ENCODE measurements at places on chromosomes 1 and 21.

DNA sequence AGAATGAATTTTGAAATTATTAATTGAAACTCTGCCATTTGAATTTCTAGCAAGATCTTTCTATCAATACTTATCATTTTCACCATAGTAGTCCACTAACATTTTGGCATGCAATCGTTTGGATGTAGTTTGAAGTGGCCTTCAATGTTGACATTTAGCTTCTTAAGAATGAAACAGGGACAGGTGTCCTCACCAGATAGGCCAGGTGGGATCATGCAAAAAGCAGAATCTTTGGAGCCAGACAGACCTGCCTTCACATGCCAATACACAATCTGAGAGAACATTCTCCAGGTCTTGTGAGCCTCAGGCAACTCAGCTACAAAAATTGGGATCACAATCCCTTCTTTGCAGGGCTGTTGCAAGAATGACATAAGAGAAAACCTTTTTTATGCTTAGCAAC lies 18.3 kb upstream of the HSPA13 start:
- DNase-seq = no peak

DNA sequence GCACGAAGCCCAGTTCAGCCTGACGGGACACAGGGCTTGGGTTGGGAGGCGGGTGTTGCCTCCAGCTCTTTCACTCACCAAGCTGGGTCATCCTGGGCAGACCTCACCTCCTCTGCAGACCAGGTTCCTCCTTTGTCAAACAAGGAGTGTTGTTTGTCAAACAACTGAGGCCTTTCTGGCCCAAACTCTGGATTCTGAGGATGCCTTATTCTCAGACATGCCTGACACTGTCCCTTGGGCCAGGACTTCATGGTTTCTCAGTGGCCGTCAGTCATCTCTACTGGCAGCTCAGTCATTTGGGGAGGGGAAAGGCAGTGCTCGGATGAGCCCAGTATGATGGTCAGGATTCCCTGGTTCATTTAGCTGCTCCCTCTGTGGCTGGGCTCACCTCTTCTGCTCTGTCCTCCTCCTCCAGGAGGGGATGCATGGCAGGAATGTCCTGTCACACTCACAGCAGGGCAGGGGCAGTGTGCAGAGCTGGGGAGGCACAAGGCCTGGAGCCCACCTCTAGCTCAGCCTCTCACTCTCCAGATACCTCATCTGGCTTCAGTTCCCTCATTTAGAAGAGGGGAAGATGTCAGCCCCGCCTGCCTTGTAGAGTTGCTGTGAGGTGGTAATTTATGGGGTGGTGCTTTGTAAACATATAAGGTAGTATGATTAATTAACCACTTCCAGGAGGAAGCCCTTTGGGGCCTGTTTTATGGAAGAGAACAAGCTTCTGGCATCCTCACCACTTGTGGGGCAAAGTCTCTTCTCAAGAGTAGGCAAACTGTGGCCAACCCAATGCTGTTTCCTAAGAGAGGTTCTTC lies 20.6 kb downstream of the SLC2A1 start:
- no peak for DNase-seq

GRCh38 chr1:217189362-217189761 lies 441.5 kb downstream of the GPATCH2 start:
- DNase-seq = no peak

GRCh38 chr21:33871171-33871570 lies 44.4 kb downstream of the ATP5PO start:
- DNase-seq = no peak

DNA sequence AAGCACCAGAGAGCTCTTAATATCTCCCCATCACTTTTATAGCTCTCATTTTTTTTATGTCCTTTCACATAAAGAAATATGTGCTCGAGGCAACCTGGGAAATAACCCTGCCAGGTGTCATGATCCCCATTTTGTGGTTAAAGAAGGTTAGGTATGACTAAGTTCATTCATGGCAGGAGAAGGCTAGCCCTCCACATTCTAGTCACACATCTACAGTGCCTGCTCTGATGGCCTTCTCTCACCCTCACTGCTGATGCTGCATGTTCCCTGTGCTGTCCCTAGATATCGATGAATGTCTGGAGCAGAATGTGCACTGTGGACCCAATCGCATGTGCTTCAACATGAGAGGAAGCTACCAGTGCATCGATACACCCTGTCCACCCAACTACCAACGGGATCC lies 187.5 kb downstream of the TPR start:
- DNase-seq = no peak

- no peak for DNase-seq
Measured at GRCh38 chr1:18641005-18641941, 10.6 kb downstream of the PAX7 start.

DNA sequence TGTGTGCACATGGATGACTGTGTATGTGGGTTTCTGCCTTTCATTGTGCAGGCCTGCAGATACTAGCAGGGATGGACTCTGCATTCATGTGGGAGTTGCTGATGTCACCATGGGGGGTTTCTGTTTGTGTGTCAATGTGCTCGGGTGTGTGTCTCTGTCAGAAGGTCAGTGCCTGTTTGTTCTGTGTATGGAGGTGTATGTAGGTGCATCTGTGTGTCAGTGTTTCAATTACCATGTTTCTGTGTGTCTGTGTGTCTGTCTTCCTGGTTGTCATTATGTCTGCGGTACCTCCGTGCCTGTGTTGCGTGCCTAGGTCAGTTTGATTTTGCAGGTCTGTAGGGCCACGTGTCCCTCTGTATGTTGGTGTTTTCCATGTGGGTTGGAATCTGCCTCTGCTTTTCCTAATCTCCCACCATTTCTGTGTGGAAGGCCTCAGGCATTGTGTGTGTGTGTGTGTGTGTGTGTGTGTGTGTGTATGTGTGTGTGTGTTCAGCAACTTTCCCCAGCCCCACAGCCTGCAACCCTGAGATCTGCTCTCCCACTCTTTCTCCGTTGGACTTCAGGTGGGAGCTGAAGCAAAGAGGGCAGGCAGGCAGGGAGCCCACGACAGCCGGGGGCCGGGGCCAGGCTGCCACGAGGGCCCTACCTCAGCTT lies 36.7 kb upstream of the WASF2 start:
- DNase-seq = no peak

DNA sequence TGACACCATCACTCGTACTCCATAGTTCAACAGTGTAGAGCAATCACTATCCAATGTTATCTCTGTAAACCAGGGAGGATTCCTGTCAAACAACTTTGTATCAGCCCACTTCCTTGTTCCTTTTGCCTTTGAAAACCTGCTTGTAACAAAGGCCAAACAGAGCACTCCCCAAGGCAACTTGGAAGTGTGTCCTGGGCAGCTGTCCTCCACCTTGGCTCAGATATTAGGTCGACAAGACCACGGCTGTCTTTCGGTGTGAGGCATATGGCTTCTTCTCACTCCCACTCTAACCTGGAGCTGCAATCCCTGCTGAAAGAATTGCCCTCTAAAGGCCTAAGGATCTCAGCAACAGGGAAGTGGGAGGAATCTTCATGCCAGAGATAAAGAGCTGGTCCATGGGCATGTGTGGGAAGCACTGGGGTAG lies 66.7 kb downstream of the ITPKB start:
- DNase-seq = no peak

- DNase-seq = peak; percentile 44
Measured at GRCh38 chr1:108583757-108584427, 24.0 kb downstream of the EEIG2 start.

- no peak for DNase-seq
Measured at GRCh38 chr1:202306535-202307345, 35.0 kb downstream of the UBE2T start.

DNA sequence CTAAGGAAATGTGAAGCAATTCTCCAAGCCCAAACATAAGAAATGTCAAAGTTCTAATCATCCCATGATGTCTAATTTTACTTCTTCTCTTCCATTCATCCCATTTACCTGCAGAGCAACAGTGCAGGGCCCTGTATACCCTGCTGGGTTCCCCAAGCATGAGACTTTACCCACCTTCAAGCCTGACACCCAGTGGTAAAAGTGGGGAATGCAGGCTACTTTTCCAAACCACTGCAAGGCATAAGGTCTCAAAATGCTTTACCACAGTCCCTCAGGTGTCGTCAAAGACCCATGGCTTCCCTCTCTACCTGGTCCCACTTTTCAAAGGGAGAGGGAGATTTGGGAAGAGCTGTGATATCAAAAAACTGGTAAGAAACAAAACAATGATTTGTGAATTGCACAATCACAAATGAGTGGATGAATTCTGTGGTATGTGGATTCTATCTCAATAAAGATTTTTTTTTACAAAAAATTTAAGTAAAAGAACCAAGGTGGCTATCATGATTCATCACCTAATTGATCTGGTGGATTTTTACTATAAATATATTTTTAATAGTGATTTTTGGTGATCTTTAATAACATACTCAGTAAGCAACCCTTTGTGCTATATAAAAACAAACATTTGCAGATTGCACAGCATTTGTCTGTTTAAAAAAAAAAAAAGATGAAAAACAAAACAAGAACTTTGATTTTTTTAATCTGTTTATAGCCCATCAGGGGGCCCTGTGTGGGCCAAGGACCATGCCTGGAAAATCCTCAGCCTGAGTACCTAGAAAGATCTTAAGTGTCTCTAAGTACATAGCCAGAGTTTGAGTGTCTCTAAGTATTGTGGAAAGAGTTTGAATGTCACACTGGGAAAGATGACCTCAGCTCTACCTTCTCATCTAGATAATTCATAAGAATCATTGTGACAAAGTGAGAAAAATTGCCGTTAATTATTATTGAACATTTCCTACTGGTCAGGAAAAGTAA lies 73.1 kb upstream of the GJB5 start:
- DNase-seq = peak; percentile 3

DNA sequence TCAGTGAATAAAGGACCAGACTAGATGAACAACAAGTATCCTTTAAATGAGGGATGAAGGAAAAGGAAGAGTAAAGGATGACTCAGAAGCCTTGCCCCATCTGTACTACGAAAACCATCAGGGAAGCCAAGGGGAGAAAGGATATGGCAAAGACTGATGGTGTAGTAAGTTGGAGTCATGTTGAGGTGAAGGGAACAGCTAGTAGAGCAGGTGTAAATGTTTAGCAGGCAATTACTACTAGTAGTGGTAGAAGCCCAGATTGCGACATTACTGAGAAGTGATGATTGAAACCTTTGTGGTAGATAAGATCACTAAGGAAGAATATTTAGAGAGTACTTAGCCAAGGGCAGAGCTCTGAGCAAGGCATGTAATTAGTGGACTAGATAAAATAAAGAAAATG lies 84.0 kb downstream of the PHTF1 start:
- DNase-seq = no peak

DNA sequence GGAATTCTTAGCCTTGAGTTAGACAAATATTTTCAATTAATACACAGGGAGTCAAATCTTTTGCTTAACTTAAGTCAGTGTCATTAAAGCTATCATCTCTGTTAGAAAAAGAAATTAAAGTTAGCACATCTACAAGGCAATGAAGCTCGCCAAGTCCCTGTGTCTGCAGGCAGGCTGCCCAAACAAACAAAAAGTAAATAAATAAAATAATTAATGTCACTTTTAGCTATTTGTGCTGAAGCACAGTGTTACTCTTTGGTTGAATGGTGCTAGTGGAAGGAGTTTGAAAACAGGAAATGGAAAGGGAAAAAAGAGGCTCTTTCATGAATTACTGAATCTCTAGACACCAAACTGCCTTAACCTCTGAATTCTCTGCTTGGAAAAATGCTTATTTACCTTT lies 37.1 kb upstream of the COL11A1 start:
- no peak for DNase-seq

- no peak for DNase-seq
Measured at GRCh38 chr1:160993544-160994193, 27.3 kb downstream of the F11R start.

- DNase-seq = no peak
Measured at GRCh38 chr1:177964336-177964735, 5.5 kb downstream of the SEC16B start.

DNA sequence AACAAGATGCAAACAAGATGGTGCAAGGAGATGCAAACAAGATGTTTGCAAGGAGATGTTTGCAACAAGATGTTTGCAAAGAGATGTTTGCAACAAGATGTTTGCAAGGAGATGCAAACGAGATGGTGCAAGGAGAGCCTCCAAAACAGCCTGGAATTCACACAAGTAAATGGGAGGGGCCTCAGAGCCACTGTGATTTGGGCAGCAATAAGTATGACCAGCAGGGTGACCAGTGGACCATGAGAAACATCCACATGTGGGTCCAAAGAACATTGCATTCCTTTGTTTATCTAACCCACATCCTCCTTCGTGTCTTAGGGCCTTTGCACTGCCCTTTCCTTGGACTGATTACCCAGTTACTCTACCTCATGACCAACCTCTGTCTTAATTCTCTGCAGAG lies 162.9 kb downstream of the PLPP3 start:
- DNase-seq = no peak

DNA sequence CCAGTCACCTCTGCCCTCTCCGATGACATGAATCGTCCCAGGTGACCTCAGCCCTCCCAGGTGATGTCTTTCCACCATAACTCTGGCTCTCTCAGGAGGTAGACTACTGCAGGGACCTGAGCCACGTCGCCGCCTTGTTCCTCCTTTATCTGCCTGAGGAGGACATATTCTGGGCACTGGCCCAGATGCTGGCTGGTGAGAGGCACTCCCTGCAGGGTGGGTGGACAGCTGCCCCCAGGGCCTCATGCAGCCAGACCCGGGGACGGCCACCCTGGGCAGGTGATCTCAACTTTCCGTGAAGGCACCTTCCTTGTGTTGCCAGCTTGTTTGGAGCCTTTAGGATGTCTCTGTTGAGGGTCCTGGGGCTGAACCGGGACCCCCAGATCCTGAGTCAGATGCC lies 13.9 kb upstream of the ZBTB17 start:
- DNase-seq = no peak

DNA sequence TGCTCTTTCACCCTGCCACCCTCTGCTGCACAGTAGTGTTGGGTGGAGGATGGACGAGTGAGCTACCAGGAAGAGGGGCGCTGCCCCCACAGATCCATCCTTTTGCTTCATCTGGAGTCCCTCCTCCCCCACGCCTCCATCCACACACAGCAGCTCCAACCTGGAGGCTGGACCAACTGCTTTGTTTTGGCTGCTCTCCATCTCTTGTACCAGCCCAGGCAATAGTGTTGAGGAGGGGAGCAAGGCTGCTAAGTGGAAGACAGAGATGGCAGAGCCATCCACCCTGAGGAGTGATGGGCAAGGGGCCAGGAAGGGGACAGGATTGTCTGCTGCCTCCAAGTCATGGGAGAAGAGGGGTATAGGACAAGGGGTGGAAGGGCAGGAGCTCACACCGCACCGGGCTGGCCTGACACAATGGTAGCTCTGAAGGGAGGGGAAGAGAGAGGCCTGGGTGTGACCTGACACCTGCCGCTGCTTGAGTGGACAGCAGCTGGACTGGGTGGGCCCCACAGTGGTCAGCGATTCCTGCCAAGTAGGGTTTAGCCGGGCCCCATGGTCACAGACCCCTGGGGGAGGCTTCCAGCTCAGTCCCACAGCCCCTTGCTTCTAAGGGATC lies 8.5 kb downstream of the CHRNB2 start:
- no peak for DNase-seq

DNA sequence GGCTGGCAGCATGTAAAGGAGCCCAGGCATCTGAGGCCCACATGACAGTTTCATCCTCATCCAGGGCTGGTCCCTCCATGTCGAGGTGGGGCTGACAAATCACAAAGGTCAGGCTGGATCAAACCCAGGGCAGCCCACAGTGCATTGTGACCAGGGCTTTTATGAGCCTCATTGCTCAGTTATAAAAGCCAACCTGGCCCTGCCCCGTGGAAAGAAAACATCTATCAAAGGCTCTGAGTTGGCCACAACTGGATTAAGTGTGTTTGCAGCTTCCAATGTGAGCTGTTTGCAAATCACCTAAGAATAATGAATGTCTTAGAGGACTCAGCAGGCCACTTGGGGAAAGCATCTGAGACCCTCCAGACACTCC lies 45.4 kb downstream of the GRHL3 start:
- DNase-seq = no peak

- DNase-seq = no peak
Measured at GRCh38 chr1:98102345-98103030, 181.7 kb upstream of the DPYD start.

- DNase-seq = no peak
Measured at GRCh38 chr1:159935719-159936272, 9.6 kb downstream of the IGSF9 start.

Data from SW 1271 (cell line).